Pancreas (tissue), 10 donors: ENCODE measurements at places on chromosomes 1 and 21.

DNA sequence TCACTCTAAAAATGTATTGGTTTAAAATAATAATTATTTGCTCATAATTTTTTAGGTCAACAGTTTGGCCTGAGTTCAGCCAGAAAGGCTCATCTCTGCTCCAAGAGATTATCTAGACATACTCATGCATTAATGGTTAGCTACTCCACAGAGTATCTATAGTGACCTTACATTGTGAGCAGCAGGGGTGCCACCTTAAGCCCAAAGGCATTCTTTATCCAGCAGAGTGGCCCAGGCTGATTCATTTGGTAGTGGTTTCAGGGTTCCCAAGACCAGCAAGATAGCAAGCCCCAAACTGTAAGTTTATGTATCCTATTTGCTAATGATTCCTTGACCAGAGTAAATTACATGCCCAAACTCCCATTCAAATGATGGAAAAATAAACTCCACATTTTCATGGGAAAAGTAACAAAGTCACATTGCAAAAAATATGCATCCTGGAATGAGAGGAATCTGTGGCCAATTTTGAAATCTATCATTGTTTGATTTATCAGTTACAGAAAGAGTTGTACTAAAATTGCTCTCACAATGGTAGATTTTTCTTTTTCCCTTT lies 182.6 kb upstream of the KCNK2 start:
- no peak for DNase-seq

- no peak for DNase-seq
These were observed 47.8 kb downstream of the CHML start for GRCh38 chr1:241592273-241592958.

GRCh38 chr1:22791831-22792347 lies 81.2 kb downstream of the EPHB2 start:
- DNase-seq, result no peak

GRCh38 chr1:227654858-227655752 lies 80.0 kb downstream of the JMJD4 start:
- DNase-seq, result no peak

DNA sequence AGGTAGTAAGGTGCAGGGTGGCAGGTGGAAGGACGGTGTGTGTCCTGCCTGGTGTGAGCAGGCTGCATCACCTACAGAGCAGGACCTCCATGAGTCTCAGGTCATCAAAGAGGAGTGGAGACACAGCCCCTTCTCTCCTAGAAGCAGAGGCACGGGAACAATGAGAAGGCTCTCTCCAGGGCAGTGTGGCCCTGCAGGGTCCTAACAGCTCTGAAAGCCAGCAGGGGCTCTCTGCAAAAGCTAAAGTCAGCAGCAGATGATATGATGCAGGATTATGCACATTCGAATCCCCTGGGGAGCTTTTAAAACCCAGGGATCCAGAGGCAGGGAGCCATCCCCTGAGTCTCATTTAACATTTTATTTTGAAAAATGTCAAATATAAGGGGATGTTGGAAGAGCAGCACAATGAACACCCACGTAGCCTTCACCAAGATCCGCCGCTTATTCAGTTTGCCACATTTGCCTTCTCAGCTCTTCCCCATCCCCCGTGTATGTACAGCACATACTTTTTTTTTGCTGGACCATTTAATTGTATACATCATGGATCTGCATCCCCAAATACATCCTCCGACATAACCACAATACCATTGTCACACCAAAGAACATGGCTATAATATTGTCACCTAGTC lies 88.1 kb downstream of the CNIH3 start:
- DNase-seq, result no peak

- DNase-seq, result no peak
These were observed 61.4 kb downstream of the ACTL8 start for GRCh38 chr1:17816511-17816910.

DNA sequence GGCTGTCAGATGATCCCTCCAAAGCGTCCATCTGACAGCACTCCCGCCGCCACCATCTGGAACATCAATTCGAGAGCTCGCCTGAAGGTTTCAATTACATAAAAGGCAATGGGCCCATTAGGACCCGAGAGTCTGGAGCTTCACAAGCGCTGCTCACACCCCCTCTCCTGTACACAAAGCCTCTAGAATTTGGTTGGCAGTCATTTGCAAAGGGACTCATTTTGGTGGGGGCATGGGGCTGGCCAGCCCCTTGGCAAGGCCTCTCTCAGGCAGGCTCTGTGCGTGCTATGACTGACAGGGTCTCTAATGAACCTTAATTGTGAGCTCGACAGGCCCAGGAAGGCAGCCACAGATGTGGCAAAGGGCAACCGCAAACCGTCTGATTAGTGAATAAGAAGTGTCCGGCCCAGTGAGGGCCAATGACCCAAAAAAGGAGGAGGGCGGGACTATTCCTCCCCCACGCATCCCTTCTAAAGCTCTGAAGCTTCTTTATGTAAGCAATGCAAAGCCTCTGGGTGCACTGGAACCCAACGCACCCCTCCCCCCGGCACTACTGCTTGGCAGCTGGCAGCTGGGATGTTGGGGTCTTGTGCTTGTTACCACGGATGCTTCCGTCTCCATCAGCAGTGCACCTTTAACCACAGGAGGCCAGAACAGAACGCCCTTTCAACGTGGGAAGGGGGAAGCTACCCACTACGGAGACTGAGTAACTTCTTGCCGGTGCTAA lies 79.4 kb downstream of the CAPZB start:
- no peak for DNase-seq

GRCh38 chr1:233912909-233913308 lies 8.4 kb downstream of the SLC35F3 start:
- DNase-seq, result no peak

DNA sequence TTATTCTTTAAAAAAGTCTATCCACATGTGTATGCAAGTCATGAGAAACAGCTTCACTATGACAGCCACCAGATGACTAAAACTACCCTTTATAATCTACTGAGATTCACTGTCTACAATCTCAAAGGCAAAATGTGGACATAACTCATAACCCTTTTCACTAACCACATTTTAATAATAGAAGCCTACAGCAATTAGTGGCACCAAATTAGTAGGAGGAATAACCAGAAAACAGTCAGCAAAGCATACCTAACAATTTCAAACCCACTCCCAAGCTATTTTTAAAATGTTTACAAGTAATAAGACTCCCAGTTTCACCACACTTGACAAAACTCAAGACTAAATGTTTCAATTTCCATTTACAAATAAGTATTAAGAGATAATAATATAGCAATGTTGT lies 442.9 kb downstream of the PTPRC start:
- no peak for DNase-seq

- DNase-seq, result no peak
These were observed 93.9 kb downstream of the DAB1 start for GRCh38 chr1:57329937-57330336.

GRCh38 chr1:36440044-36440443 lies 10.2 kb downstream of the OSCP1 start:
- no peak for DNase-seq

- no peak for DNase-seq
These were observed 239.1 kb upstream of the IRF2BP2 start for GRCh38 chr1:234848972-234849649.

GRCh38 chr1:16440131-16440469 lies 424 bp upstream of the NECAP2 start:
- no peak for DNase-seq

DNA sequence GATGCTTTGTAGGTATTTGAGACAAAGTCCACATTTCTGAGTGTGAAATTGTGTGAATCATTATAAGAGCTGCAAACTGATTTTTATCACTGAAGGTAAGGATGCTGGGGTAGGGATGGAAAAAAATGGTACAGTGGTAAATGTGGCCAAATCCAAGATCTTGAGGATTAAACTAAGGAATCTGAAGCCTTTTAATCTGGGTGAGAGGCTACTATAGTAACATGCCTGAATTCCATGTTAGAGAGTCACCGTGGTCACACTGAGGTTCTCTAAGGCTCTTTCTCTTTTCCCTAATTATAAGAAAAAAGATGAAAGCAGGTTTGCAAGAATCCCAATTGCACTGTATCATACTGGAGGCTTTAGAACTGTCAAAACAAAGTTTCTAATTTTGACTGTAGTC lies 17.6 kb downstream of the PTGER3 start:
- no peak for DNase-seq

GRCh38 chr1:4076346-4076745 lies 176.3 kb upstream of the C1orf174 start:
- no peak for DNase-seq

GRCh38 chr1:157700732-157701131 lies at the start of gene FCRL3:
TSS of gene FCRL3 (minus strand) at chr1:157700769. CDS start at chr1:157700489, 280 bp downstream.
- no peak for DNase-seq

DNA sequence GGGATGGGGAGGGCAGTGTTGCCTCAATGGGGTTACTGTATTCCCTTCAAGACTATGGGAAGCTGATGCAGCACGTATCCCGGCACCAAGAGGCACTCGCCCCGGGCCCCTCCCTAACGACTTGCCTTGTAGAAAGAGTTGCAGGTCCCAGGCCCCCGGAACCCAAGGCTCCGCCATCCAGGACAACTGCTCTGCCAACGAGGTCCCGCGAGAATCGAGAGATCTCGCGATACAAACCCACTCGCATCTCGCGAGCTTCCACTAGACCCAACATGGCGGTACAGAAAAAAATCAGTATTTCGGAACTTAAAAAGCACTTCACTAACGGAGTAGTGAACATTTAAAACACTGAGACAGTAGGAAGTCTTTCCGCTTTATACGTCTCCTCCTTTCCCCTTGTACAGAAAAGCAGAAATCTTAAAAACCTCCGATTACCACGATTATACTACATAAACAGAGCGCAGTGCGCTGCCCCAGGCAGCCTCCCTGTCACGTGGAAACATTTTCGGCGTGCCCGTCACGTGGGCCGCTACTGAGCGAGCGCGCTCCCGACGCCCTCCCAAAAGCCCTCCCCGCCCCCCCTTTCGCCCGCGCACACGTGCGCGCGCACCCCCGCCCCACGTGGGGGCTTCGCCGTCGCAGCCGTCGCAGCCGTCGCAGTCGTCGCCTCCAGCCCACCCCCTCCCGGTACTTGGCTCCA lies at the start of gene ZZZ3:
Gene ZZZ3 (minus strand): TSS at position 199 of the 700 bp plus-strand sequence. CDS start 49,304 bp downstream, outside the sequence.
- DNase-seq, result peak; percentile 88

- no peak for DNase-seq
These were observed 12.6 kb upstream of the MYOG start for GRCh38 chr1:203098445-203098844.

- DNase-seq, result no peak
These were observed 5.8 kb downstream of the KIF1B start for GRCh38 chr1:10216090-10216749.

GRCh38 chr1:57162607-57163261 lies 196.9 kb upstream of the C8B start:
- no peak for DNase-seq

- no peak for DNase-seq
These were observed 96.8 kb upstream of the RUNX3 start for GRCh38 chr1:25026730-25027450.

- DNase-seq, result no peak
These were observed 10.6 kb downstream of the G0S2 start for GRCh38 chr1:209685821-209686220.

DNA sequence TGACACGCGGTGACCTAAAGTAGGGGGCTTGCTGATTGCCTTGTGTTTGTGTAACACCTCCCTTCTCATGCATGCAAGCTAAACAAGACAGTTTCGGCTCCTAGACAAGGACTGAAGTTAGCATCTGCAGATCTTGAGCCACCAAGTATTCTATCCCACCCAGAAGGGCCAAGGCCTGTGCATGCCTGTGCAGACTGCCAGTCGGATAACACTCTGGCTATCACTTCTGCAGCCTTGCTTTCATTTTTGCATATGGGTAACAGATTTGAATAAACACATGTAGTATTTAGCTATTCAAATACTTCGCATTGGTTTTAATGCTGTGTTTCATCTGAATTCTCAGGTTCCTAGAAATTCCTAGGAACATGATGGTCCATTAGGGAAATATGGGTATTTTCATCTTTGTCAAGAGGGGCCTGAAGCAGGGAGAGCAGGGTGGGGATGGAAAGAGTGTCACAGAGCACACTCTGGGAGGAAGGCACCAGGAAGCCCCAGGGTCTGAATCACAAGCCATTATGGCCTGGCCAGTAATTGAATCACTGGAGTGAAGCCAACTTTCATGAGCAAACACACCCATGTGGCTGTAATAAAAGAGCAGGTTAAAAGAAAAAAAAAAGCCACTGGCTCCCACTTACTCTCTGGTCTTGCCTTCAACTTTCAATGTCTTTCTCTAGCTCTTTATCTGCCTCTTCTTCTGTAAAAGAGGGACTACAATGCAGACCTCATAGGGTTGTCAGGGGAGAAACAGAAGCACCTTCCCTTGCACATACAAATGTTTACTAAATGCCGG lies 28.3 kb downstream of the GADD45A start:
- DNase-seq, result no peak

- DNase-seq, result no peak
These were observed 47.2 kb downstream of the KLHDC7A start for GRCh38 chr1:18527921-18528320.

- DNase-seq, result no peak
These were observed 17.8 kb downstream of the SLAMF7 start for GRCh38 chr1:160756849-160757201.
